ENCODE measurements at places on chromosomes 4 and X. TPM values are rescaled to one million over a fixed set of nuclear protein-coding genes. Genes with fewer than 3 reads are reported as not detected.

GRCh38 chrX:107936434-107936730, 45.8 kb downstream of the TEX13B start:
- no peaks in the 10 kb centered on the region for H3K36me3 ChIP-seq
- no peak overlapping the region for H3K4me3 ChIP-seq
- H3K27ac ChIP-seq, result no peak overlapping the region
- no peak for DNase-seq
- H3K27me3 ChIP-seq, result no peaks in the 10 kb centered on the region

GRCh38 chr4:80072228-80072743, 743 bp downstream of the ANTXR2 start:
- peak overlapping the region; percentile 91 for H3K27ac ChIP-seq
- H3K27me3 ChIP-seq, result no peaks in the 10 kb centered on the region
- peak overlapping the region; percentile 89 for H3K4me3 ChIP-seq
- H3K36me3 ChIP-seq, result peaks cover 6% of the 10 kb centered on the region

DNA sequence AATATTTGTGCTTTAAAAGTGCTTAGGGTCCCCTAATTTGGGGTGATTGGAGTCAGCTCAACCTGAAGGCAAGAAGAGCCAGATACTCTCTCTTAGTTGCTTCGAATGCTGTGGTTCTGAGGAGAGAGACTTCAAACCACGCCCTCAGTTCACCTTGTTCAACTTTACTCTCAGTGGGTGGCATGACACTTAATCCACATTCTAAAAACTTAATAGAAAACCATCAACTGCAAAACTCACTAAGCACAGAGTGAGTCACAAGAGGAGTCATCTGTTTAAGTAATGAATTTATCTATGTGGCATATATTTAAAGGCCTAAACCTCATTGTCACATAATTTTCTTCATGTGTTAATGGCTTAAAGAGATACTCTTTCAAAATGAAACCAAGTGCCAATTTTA, 99.5 kb upstream of the SLC4A4 start:
- DNase-seq, result no peak
- no peaks in the 10 kb centered on the region for H3K36me3 ChIP-seq
- H3K27ac ChIP-seq, result no peak overlapping the region
- no peaks in the 10 kb centered on the region for H3K4me1 ChIP-seq
- no peaks in the 10 kb centered on the region for H3K27me3 ChIP-seq

GRCh38 chr4:3442460-3442958, 741 bp downstream of the HGFAC start:
- H3K4me1 ChIP-seq, result no peaks in the 10 kb centered on the region
- no peaks in the 10 kb centered on the region for H3K36me3 ChIP-seq
- DNase-seq, result no peak
- no peak overlapping the region for H3K4me3 ChIP-seq

- H3K27ac ChIP-seq, result no peak overlapping the region
- H3K36me3 ChIP-seq, result no peaks in the 10 kb centered on the region
- H3K4me1 ChIP-seq, result no peaks in the 10 kb centered on the region
- H3K4me3 ChIP-seq, result no peak overlapping the region
Measured at GRCh38 chr4:188819233-188819632, 680.0 kb downstream of the TRIML1 start.

- H3K4me1 ChIP-seq, result no peaks in the 10 kb centered on the region
- peak overlapping the region; percentile 53 for H3K4me3 ChIP-seq
- no peaks in the 10 kb centered on the region for H3K36me3 ChIP-seq
- peak overlapping the region; percentile 82 for H3K27ac ChIP-seq
- H3K27me3 ChIP-seq, result no peaks in the 10 kb centered on the region
Measured at GRCh38 chr4:86032476-86033022, 327.3 kb downstream of the MAPK10 start.

DNA sequence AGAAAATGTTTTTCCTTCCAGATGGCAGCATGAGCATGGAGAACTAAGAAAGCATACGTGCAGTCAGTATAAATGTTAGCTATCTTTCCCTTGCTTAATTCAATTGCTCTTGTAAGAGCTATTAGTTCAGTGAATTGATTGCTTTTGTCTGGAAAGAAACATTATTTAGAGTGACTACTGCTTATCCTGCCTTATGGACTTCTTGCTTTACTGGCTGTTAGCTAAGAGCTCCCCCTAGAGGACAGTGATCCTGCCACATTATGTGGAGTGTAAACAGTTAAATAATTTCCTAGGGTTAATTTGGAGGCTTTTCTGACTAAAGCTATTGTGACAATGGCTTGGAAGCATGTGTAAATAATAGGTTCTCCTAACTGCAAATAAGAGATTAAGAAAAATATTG, 1402.4 kb downstream of the FAM133A start:
- H3K27me3 ChIP-seq, result no peaks in the 10 kb centered on the region
- H3K36me3 ChIP-seq, result no peaks in the 10 kb centered on the region
- no peak overlapping the region for H3K4me3 ChIP-seq
- H3K27ac ChIP-seq, result no peak overlapping the region
- H3K4me1 ChIP-seq, result no peaks in the 10 kb centered on the region

- H3K27me3 ChIP-seq, result no peaks in the 10 kb centered on the region
- peaks cover 13% of the 10 kb centered on the region for H3K36me3 ChIP-seq
- no peak for DNase-seq
- no peak overlapping the region for H3K4me3 ChIP-seq
Measured at GRCh38 chrX:23790155-23790497, 7.2 kb downstream of the SAT1 start.

- H3K27ac ChIP-seq, result no peak overlapping the region
- no peak for DNase-seq
- no peaks in the 10 kb centered on the region for H3K4me1 ChIP-seq
- H3K27me3 ChIP-seq, result no peaks in the 10 kb centered on the region
- no peaks in the 10 kb centered on the region for H3K36me3 ChIP-seq
Measured at GRCh38 chrX:13340182-13340791, 20.4 kb upstream of the ATXN3L start.

GRCh38 chr4:680928-681645, 6.7 kb downstream of the MYL5 start:
- DNase-seq, result no peak
- peak overlapping the region; percentile 68 for H3K4me3 ChIP-seq
- peaks cover 8% of the 10 kb centered on the region for H3K4me1 ChIP-seq
- H3K36me3 ChIP-seq, result no peaks in the 10 kb centered on the region
- peaks cover 10% of the 10 kb centered on the region for H3K27me3 ChIP-seq

- no peaks in the 10 kb centered on the region for H3K4me1 ChIP-seq
- DNase-seq, result no peak
- H3K27me3 ChIP-seq, result no peaks in the 10 kb centered on the region
- no peak overlapping the region for H3K4me3 ChIP-seq
Measured at GRCh38 chr4:158411269-158411668, 110.4 kb upstream of the RXFP1 start.

DNA sequence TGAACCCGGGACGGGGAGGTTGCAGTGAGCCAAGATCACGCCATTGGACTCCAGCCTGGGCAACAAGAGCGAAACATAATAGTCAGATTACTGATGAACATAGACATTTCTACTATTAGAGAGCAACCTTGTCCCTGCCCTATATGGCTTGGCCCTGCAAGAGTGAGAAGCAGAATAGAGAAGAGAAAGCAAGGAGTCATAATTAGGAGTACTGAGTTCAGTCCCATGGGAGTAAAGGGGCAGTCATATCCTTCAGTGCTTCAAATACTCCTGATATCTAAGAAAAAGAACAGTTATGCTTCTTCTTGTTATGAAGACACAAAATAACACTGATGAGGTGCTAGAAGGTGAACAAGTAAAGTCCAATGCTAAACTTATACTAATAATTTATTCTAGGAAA, 33.8 kb downstream of the CLDN2 start:
- no peaks in the 10 kb centered on the region for H3K27me3 ChIP-seq
- H3K4me3 ChIP-seq, result no peak overlapping the region
- H3K4me1 ChIP-seq, result no peaks in the 10 kb centered on the region
- H3K27ac ChIP-seq, result no peak overlapping the region
- no peaks in the 10 kb centered on the region for H3K36me3 ChIP-seq
- no peak for DNase-seq

- no peak overlapping the region for H3K27ac ChIP-seq
- H3K4me3 ChIP-seq, result no peak overlapping the region
- DNase-seq, result no peak
Measured at GRCh38 chrX:111917591-111917990, 41.6 kb downstream of the TRPC5OS start.

DCAF8L2 gene
- total RNA-seq, result not detected

SRPX gene
- 139 TPM for total RNA-seq

KLB gene
- not detected for total RNA-seq

LONRF3 gene
- total RNA-seq, result 11.0 TPM

BMP3 gene
- total RNA-seq, result not detected

DIAPH2 gene
- total RNA-seq, result 27.9 TPM

MAGEC1 gene
- not detected for total RNA-seq

UCP1 gene
- total RNA-seq, result not detected

Data from ascending aorta (tissue), 2 donors.